ENCODE measurements at places on chromosomes 2 and 18.

GRCh38 chr2:29723255-29724001, 198.0 kb downstream of the ALK start:
- DNase-seq, result no peak

DNA sequence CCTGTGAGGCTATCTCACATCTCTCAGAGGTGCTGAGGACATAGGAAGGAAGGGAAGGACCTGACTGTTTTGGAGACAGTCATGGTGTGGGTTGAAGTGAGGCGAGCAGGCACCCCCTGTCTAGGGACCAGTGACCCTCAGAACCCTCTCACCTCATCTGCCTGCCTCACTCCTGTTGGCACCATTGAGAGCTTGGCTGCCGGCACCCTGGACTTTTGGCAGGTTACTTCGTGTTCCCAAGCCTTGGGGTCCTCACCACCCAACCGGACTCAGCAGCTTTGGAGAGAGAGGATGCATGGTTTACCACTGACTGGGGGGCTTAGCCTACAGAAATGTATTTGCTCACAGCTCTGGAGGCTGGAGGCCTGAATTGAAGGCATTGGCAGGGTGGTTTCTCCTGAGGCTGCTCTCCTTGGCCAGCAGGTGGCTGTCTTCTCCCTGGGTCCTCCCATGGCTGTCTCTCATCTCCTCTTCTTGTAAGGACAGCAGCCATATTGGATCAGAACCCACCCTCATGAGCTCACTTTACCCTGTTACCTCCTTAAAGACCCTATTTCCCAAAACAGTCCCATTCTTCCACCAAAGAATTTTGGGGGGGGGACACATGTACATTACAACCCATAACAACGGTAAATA, 142.0 kb downstream of the TSN start:
- DNase-seq, result no peak

- DNase-seq, result no peak
These were observed 118.1 kb downstream of the ABCA12 start for GRCh38 chr2:215020283-215020682.

DNA sequence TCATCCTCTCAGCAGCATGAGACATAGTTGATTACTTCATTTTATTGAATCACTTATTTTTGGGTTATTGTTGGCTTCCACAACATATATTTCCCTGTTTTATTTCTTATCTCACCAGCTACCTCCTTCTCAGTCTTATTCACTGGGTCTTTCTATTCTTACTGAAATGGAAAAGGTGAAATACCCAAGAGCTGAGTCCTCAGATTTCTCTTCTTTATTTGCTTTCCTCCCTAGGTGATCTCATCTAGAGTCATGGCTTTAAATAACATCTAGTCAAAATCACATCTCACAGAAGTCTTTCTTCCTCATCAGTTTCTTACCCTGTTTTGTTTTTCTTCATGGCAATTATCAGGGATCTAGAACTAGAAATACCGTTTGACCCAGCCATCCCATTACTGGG, 105.0 kb upstream of the RBBP8 start:
- DNase-seq, result no peak

GRCh38 chr2:197148401-197148800, 162.2 kb downstream of the ANKRD44 start:
- DNase-seq, result no peak

GRCh38 chr2:21095714-21096113, 28.1 kb upstream of the TDRD15 start:
- DNase-seq, result no peak

- no peak for DNase-seq
These were observed 25.9 kb downstream of the MALT1 start for GRCh38 chr18:58697146-58697545.

DNA sequence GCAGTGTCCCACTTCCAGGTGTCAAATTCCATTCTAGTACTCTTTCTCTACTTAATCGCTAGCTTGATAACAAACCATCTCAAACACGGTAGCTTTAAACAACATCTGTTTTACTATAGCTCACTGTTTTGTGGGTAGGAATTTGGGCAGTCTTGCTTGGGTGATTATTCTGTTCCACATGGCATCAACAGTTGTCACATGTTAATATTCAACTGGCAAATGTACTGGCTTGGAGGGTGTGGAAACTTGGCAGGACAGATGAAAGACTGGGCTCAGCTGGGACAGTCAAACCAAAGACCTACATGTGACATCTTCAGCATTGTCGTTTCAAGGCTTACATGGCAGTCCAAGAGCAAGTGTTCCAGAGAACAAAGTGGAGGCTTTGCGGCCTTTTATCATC, 241.8 kb downstream of the PTH2R start:
- DNase-seq, result no peak

- no peak for DNase-seq
These were observed 117.5 kb upstream of the ZNF521 start for GRCh38 chr18:25469489-25469888.

DNA sequence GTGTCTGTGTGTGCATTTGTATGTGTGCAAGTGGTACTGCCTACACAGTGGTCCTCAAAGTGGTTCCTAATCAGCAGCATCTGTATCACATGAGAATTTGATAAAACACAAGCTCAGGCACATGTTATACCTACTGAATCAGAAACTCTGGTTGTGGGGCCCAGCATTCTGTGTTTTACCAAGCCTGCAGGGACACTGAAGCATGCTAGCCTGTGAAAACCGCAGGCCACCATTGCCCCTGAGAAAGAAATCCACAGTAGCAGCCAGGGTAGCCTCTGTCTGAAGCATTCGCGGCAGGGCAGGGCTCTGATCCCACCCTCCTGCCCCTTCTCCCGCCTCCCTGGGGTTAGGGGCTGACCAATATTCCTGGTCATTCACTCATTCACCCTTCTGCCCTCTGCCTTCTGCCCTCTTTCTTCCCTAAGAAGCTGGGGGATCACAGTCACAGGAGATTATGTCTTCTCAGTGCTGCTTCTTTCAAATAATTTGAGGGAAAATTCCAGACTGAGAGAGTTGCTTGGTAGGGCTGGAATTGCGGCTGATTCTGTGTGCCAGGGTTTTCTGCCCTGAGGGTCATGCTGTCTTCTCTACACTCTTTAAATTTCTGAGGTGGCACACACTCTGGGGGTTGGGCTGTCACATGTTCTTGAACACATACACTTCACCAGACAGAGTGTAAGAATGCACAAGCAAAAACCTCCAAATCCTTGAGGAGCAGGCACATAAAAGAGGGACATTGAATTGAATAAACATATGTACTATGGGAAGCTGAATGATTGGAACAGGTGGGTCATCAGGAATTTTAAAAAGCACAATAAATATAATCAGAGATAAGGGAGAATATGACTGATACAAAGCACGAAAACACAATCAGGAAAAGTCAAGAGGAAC, 126.6 kb upstream of the SEC11C start:
- no peak for DNase-seq
